ENCODE measurements at places on chromosomes 2 and 18.

DNA sequence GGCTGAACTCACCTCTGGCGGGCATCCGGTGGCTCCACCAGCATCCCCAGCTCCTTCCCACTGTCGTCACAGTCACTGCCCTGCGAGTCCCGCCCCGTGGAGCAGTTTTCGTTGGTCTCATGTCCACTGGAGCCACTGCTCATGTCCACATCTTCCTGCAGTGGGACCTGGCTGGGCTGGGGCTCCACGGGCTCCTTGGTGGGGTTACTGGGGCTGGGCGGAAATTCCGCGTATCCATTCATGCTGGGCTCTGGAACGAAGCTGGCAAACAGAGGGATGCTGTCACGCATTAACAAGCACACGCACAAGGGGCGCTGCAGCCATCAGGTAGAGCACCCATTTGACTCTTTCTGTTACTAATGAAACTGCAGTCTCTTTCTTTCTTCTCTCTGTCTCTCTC lies 10.7 kb downstream of the PER2 start:
- no peak for DNase-seq

GRCh38 chr18:59577386-59577655 lies 119.9 kb downstream of the CCBE1 start:
- DNase-seq: no peak

GRCh38 chr2:197926673-197927072 lies 122.3 kb downstream of the PLCL1 start:
- DNase-seq: no peak

- no peak for DNase-seq
These were observed 98.4 kb upstream of the SP3 start for GRCh38 chr2:174063492-174064092.

DNA sequence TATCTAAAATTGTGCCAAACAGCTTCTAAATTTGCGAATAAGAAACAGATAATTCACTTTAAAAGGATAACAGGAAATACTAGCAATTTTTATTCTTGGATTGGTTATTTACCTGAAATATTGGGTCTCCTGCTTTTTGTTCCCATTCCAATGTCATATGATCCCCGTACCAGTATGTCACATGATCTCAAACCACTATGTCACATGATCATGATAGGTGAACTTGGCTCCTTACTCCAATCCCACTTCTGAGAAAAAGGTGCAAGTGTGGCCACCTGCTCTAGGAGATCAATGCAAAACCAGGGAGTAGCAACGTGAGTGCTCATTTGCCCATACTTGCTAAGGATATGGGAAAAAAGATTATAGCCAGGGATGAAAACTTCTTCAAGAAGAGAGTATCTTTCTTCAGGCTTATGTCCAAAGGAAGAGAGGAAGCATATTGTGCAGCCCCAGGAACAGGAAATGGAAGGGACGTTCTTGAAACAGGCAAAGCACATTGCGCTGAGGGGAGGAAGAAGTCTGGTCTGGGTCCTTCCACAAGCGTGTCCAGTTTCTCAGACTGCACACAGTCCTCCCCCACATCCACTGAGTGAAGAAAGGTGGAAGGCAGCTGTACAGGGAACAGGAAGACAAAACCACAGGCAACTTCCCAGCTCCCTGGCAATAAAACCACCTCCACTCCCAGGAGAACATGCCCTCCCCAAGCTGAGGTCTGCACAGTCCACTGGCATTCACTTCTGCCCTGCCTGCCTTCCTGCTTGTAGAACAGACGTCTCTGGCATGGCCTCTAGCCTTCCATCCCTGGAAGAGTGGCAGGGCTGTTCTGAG lies at the start of gene LYG2:
Gene LYG2 (minus strand): TSS at position 176 of the 828 bp plus-strand sequence. CDS start 1,406 bp downstream, outside the sequence.
- no peak for DNase-seq

- no peak for DNase-seq
These were observed 13.4 kb downstream of the COLEC12 start for GRCh38 chr18:486929-487740.

GRCh38 chr18:11148680-11149440 lies 509 bp downstream of the PIEZO2 start:
- no peak for DNase-seq

- no peak for DNase-seq
These were observed 119.2 kb upstream of the FHL2 start for GRCh38 chr2:105517814-105518705.

GRCh38 chr2:218990052-218990451 lies 3.2 kb downstream of the CRYBA2 start:
- DNase-seq: no peak

DNA sequence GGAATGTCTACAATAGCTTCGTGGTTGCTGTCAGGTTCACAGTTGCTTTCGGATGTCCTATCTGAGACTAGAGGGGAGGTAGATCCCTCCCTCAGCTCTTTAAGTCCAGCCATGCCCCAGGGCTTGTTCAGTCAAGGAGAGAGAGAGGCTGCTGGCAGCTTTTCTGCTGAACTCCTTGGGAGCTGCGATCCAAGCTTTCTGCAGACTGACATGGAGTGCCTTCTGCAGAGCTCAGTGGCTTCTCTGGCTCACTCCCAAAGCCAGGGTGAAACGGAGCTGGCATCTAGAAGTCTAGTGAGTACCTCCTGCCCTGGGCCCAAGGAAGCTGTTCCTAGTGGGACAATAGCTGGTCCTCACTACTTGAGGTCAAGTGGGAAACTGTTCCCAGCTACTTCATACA lies 62.5 kb downstream of the TMEM17 start:
- DNase-seq: no peak

- DNase-seq: no peak
These were observed 176.3 kb downstream of the TNS1 start for GRCh38 chr2:217826520-217826919.

DNA sequence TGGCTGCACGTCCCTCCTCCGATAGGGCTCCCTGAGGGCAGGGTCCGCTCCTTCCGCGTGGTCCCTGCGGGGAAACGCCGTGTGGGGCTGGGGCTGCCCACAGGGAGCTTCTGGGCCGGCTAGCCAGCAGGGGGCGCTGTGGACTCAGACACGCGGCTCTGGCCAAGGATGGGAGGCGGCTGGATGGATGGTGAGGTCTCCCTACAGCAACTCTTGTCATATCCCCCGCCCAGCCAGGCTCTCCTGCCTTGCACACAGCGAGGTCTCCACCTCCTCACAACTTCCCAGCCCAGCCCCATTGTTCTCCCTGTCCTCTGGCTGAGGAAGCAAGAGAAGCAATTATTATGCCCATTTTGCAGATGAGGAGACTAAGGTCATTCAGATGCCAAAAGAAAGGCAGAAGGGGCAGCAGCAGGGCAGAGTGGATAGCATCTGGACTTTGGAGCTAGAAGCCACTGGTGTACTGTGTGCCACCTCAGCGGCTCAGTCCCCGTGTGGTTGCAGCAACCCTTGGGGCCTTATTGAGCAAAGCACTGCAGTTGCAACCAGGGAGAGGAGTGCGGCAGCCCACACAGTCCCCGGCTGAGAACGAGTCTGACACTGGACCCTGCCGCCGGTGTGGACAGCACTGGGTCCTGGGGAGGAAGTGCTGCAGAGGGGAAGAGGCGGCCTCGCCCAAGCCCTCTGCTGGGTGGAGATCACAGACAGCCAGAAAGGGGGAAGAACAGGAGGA lies 99.0 kb downstream of the ZFP36L2 start:
- DNase-seq: no peak

DNA sequence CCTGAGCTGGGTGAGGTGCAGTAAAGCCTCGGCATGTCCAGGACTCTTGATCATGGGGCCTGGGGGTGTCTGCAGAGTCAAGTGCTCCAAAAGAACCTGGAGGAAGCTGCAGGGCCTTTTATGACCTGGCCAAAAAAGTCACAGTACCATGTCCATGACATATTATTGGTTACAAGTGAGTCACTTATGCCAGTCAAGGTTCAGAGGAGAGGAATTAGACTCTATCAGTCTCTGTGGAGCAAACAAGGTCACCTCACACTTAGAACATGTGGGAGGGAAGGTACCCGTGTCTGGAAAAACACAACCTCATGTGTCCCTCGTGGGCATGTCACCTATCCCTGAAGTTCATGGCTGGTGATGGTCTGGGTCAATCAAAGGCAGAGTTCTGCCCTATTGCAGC lies 465.7 kb downstream of the FBXO15 start:
- no peak for DNase-seq

GRCh38 chr2:7618031-7618430 lies 700.8 kb downstream of the RNF144A start:
- no peak for DNase-seq

DNA sequence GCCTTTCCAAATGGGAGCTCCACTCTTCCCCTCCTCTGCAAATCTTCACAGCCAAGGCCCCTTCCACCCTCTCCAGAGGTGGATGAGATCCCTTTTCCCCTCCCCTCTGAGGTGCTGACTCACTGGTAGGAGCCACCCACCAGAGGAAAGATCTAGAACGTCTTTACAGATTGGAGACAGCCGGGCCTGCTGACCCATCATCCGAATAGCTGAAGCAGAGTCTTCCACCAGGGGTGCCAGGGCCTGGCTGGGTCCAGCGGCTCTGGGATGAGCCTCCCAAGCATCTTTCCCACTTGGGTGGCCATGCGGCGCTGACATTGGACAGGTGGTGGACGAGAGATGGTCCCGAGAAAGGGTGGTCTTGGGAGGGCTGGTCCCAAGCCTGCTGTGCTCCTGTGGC lies 9.0 kb downstream of the ERFE start:
- DNase-seq: no peak

Data from left kidney (tissue), 8 donors.